ENCODE measurements at places on chromosomes 5 and 9.

- DNase-seq, result no peak
These were observed 9.1 kb downstream of the GSN start for GRCh38 chr9:121277026-121277425.

GRCh38 chr5:59813761-59814536 is 79.6 kb downstream of the PDE4D start:
- no peak for DNase-seq

DNA sequence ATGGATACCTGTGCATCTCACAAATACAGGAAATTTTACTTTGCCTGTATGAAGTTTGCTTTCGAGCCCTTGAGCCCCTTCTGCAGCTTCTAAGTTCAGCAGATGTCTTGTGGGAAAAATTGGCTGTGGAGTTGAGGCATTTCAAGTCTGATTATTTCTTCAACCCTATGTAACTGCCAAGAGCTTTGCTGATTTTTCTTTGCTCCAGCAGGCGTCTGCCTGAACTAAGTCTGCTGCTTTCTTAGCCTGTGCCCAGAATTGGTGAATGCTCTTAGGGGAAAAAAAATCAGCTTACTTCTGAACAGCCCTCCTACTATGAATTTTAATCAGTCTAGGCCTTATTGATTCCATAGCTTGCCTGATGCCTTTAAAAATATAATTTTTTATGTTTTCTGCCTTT is 41.2 kb downstream of the RIC1 start:
- DNase-seq, result no peak

DNA sequence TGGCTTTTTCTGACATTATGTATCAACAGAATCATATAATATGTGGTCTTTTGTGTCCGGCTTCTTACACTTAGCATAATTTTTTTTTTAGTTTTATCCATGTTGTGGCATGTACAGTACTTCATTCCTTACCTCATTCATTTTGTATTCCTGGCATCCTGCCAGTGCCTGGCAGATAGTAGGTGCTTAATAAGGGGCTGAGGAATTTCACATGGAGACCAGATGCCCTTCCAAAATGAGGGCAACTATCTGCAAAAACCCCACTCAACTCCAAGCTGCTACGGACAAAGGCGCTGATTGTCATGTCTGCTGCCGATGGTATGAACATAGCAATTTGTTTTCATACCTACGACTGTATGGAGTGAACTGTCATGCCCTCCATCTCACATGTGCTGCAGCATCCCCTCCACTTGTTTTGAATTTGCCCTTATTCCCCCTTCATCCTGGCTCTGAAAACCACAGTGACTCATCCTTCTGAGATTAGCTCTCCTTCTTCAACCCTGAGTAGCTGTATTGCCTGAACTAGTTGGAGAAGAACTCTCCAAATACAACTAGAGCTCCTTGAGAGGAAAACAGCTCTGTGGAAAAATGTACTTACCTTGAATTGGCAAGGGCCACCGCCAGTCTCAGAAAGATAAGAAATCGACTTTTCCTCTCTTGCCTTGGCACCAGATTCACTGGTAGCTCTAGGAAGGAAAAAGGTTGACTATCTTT is 41.3 kb upstream of the FOXE1 start:
- DNase-seq, result no peak

DNA sequence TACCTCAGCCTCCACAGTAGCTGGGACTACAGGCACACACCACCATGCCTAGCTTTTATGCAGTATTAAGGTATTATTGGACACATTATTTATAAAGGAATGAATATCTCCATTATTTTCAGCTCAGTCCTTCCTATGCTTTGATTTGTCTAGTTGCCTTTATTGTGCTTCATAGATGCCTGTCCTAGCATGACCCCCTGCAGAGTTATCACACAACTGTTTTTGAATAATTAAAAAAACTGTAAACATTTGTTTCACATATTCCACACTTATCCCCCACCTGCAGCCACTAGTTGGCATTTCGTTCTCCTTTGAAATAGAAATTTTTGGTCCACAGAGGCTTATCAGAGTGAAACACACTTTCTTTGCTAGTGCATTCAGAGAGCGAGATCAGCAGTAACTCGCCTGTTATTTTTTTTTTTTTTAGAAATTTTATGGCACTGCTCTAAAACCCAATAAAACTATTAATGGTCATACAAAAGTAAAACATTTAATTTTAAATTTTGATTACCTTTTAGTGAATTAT is 151.8 kb upstream of the RASA1 start:
- DNase-seq, result no peak

All from iPS DF 19.7 (cell line).